Tibial nerve (tissue), 4 donors: ENCODE measurements at places on chromosomes 5 and 9.

- no peak overlapping the region for H3K27ac ChIP-seq
- no peak overlapping the region for H3K4me3 ChIP-seq
- H3K4me1 ChIP-seq: no peaks in the 10 kb centered on the region
- no peaks in the 10 kb centered on the region for H3K36me3 ChIP-seq
Observed at GRCh38 chr9:131078427-131079366, 17.6 kb upstream of the AIF1L start.

GRCh38 chr5:103510851-103511553, 51.6 kb downstream of the NUDT12 start:
- no peaks in the 10 kb centered on the region for H3K36me3 ChIP-seq
- H3K27me3 ChIP-seq: no peaks in the 10 kb centered on the region
- no peak overlapping the region for H3K4me3 ChIP-seq
- H3K4me1 ChIP-seq: no peaks in the 10 kb centered on the region
- no peak for DNase-seq

DNA sequence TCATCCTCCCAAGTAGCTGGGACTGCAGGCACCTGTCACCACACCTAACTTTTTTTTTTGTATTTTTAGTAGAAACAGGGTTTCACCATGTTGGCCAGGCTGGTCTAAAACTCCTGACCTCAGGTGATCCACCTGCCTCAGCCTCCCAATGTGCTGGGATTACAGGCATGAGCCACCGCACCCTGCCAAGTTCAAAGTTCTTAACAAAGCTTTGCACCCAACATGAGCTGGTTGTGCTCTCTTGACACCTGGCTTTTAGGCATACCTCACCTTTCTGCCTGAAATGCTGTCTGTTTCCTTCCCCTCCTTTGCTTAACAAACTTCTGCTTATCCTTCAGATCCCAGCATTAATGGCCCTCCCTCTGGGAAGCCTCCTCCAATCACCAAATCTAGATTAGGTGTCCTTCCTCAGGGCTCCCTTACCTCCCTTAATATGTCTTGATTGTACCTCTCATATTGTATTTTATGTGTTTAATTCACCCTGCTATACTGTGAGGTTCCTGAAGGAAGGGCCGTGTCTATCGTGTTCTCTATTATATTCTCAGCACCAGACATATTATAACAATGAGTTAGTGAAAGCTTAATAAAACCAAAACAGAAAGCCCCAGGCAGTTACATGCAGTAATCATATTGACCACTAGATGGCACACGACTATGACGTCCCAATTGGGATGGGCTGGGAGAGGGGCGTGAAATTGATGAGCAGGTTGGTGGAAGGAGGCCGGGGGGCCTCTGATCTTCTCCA, 62.9 kb upstream of the PPARGC1B start:
- H3K27me3 ChIP-seq: no peaks in the 10 kb centered on the region
- H3K36me3 ChIP-seq: no peaks in the 10 kb centered on the region
- H3K4me1 ChIP-seq: no peaks in the 10 kb centered on the region
- no peak for DNase-seq

- H3K27me3 ChIP-seq: no peaks in the 10 kb centered on the region
- no peaks in the 10 kb centered on the region for H3K4me1 ChIP-seq
- no peaks in the 10 kb centered on the region for H3K36me3 ChIP-seq
- DNase-seq: no peak
Observed at GRCh38 chr9:94829380-94830070, 103.0 kb downstream of the AOPEP start.

GRCh38 chr5:115475788-115476187, 68.8 kb downstream of the FEM1C start:
- no peaks in the 10 kb centered on the region for H3K27me3 ChIP-seq
- no peaks in the 10 kb centered on the region for H3K4me1 ChIP-seq
- H3K4me3 ChIP-seq: no peak overlapping the region
- H3K27ac ChIP-seq: no peak overlapping the region
- H3K36me3 ChIP-seq: no peaks in the 10 kb centered on the region

DNA sequence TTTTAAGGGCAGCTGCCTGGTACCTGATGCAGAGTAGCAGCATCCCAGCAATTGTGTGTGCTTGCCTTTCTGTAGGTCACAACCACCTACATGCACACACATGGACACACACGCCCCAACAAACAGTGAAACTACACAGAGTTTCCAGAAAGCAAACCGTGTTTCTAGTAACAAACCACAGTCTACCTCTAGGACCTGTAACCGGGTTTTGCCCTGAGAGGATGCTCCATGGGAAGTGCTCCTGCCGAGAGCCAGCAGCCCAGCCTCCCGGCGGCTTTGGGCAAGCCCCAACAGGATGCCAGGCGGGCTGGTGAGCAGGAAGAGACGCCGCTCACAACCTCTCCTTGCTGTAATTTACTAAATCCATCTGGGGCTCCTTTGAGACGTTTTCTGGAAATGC, 4.1 kb upstream of the TCF7 start:
- no peak overlapping the region for H3K4me3 ChIP-seq
- peaks cover 26% of the 10 kb centered on the region for H3K4me1 ChIP-seq
- no peak overlapping the region for H3K27ac ChIP-seq
